Activated T-cell treated with anti-CD3 and anti-CD28 coated beads, Interleukin-2, amount 50 U/mL, for 1 hour (primary cell): ENCODE measurements at places on chromosomes 12 and 14.

- DNase-seq: no peak
Measured at GRCh38 chr12:132089407-132089910, 54.7 kb downstream of the DDX51 start.

- DNase-seq: no peak
Measured at GRCh38 chr12:80935111-80935510, 2.6 kb downstream of the LIN7A start.

GRCh38 chr14:58663494-58664111 is 25.8 kb downstream of the DACT1 start:
- DNase-seq: no peak

GRCh38 chr12:49515266-49515665 is 23.6 kb upstream of the KCNH3 start:
- DNase-seq: no peak

DNA sequence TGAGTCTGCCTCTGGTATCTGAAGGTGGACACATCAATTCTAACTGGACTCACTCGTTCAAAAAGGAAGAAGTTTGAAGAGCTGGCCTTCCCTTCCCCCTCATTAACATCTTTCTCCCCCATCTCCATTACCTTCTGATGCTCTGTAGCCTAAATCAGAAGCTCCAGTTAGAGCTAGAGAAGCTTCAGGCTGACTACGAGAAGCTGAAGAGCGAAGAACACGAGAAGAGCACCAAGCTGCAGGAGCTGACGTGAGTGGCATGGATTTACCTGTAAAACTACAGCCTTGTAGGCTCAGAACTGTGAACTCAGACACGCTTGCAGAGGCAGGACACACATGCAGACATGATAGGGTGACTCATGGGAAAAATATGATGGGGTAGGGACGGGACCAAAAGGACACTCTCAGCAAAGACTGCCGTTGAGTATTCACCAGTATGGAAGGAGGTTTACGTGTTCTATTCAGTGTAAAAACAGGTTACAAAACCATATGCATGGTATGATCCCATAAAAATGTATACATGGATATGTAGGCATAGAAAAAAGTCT is 14.3 kb upstream of the PIP4K2C start:
- DNase-seq: no peak

- DNase-seq: no peak
Measured at GRCh38 chr12:82182601-82183190, 175.5 kb downstream of the CCDC59 start.

- no peak for DNase-seq
Measured at GRCh38 chr14:65301862-65302539, 110.5 kb upstream of the FUT8 start.

DNA sequence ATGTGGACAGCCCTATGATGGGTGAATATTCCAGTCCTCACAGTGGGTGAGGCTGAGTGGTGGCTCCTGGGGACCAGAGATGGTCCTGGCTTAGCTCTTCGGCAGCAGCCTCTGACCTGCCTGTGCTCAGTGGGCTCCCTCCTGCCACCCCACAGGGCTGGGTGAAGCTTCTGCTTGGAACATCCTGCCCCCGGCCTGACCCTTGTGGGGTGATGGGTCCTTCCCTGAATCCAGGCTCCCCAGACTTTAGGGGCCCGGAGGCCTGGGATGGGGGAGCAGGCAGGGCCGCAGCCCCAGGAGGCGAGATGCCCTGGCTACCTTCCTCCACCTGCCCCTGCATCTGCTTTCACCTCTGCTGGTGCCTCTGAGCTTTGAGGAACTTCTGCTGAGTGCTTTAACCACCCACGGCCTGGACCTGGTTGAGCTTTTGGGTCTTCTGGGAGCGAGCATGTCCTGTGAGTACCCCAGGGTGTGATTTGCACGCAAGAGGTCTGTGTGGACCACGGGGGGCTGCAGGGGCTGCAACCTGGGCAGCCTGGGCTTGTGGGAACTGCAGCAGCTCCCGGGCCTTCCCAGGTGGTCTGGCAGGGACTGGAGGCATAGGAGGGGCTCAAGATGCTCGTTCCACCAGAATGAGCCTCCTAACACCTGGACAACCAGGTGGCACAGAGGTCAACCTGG is 159.5 kb downstream of the KIF26A start:
- DNase-seq: no peak

GRCh38 chr12:26939953-26940352 is 1.7 kb downstream of the FGFR1OP2 start:
- no peak for DNase-seq

DNA sequence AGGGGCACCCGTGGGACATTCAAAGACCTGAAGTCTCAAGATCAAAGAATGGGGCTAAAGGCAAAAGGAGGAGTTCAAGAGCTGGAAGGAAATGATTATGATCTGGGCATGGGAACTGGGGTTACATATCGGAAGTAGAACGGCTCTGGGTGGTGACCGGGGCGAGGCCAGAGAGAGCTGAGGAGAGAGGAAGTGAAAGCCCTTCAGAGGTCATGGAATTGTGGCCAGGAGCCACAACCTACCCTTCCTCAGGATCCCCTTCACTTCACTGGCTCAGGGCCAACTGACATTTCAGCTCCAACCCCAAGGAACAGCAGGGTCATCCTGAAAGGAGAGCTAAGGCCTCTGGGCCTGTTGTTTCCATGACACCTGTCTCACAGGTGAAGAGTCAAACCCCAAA is 57.8 kb downstream of the GALNT16 start:
- DNase-seq: no peak

DNA sequence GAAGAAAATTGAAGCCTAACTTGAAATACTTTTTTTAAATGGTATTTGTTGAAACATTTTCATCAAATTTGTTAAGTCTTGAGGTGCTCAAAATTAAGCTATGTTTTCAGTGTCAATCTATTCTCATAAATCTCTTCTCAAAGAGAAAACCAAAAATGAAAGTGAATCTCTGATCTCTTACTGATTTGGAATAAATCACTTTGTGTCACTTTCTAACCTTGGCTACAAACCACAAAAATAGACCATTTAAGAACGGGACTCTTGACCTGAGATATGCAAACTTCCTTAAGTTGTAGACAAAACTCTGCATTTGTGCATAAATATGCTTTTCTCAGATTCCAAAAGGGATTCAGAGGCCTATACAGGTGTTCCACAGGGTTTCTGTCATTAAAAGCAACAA is 192.9 kb downstream of the SEC23A start:
- no peak for DNase-seq

- no peak for DNase-seq
Measured at GRCh38 chr12:43210485-43211192, 341.4 kb downstream of the ADAMTS20 start.

GRCh38 chr12:19435831-19436497 is 3.3 kb upstream of the AEBP2 start:
- no peak for DNase-seq
